AG20443 (cell line): ENCODE measurements at places on chromosomes 4 and X.

GRCh38 chrX:72021975-72022374 lies 109.7 kb downstream of the RTL5 start:
- no peak for DNase-seq

DNA sequence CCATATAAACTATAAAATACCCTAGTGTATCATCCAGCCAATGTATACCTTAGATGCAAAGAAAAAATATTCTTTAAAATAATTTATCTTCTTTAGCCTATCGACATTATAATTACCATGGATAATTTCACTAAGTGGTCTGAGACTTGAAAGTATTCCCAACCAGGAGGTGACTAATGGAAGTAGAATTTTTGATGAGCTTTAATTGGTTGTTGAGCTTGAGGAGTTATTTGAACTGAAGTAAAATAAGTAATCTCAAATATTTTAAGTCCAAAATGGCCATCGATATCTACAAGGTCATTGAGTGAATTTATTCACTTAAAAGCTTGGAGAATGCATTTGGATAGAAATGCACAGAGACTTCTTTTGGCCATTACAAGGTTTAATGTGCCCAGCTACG lies 436.2 kb downstream of the TLL1 start:
- no peak for DNase-seq

DNA sequence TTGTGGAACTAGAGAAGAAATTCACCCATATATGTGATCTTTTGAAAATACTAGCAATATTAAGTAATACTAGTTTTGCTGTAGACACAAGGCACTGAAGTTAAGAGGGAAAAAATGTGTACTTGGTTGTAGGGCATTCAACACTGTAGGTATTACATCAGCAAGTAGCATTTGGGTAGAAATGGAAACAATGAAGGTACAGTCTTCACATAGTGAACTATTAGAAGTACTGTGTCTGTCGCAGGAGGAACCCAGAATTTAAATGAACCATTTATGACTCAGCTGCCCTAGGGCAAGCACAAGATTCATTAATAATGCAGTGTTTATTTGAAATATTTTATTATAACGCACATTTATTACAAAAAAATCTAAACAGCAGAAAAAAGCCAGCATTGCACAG lies 572.7 kb upstream of the TENM3 start:
- no peak for DNase-seq

GRCh38 chr4:75432683-75433082 lies 81.5 kb downstream of the RCHY1 start:
- peak; percentile 16 for DNase-seq

- no peak for DNase-seq
Measured at GRCh38 chr4:56289934-56290333, 97.4 kb downstream of the AASDH start.

DNA sequence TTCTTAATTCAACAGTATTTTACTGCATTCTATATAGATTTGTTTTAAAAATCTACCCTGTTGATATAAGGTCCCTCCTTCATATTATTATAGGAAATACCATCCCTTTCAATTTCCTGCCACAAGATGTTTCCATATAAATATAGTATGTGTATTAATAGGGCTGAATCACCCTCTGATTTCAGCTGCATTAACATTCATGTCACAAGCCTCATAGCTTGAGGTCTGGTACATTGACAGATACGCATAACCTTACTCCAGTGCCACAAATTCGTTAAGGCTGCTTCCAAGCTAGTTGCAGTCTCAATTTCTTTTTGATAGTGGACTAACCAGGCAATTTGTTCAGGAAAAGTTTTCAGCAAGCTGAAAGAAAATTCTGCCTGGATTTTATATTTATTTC lies 128.4 kb downstream of the KLHL34 start:
- no peak for DNase-seq
